ENCODE measurements at places on chromosomes 3 and 15.

GRCh38 chr15:59347915-59348314 lies 24.8 kb downstream of the MYO1E start:
- no peak overlapping the region for H3K4me3 ChIP-seq
- DNase-seq: no peak
- H3K4me1 ChIP-seq: no peaks in the 10 kb centered on the region
- H3K27me3 ChIP-seq: no peaks in the 10 kb centered on the region
- H3K27ac ChIP-seq: no peak overlapping the region

DNA sequence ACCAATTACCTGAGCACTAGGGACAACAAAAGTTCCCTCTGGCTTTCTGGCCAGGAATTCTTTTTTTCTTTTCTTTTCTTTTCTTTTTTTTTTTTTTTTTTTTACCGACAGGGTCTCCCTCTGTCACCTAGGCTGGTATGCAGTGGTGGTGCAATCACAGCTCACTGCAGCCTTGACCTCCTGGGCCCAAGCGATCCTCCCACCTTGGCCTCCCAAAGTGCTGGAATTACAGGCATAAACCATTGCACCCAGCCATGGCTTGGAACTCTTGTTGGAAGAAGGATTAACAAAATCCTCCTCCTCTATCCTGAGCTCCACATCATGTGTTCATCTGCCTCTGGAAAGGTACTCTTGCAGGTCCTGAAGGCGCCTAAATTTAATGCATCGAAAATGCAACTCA lies 2.9 kb upstream of the LTF start:
- peaks cover 5% of the 10 kb centered on the region for H3K4me1 ChIP-seq
- no peak overlapping the region for H3K27ac ChIP-seq
- H3K4me3 ChIP-seq: no peak overlapping the region
- peaks cover 4% of the 10 kb centered on the region for H3K27me3 ChIP-seq
- DNase-seq: no peak

DNA sequence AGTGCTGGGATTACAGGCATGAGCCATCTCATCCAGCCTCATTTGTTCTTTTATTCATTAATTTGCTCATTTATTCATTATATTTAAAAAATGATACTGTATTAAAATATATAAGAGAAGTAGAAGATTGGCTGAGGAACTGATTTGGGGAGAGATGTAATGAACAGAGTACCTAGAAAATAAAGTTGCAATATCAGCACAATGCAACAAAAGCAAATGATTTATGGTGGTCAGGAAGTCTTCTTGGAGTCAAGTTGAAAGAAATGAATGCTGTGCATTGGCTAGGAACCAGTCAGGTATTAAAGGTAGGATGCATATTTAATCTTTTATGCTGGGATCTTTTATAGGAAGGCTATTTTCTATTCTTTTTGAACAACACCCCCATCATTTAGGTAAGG lies 152.2 kb downstream of the C3orf38 start:
- peaks cover 1% of the 10 kb centered on the region for H3K27me3 ChIP-seq
- no peak for DNase-seq
- peaks cover 3% of the 10 kb centered on the region for H3K4me1 ChIP-seq
- peaks cover 6% of the 10 kb centered on the region for H3K36me3 ChIP-seq
- H3K27ac ChIP-seq: no peak overlapping the region
- H3K4me3 ChIP-seq: no peak overlapping the region

GRCh38 chr15:95799286-95800200 lies 531.0 kb upstream of the NR2F2 start:
- H3K4me3 ChIP-seq: no peak overlapping the region
- H3K27me3 ChIP-seq: peaks cover 4% of the 10 kb centered on the region
- no peak for DNase-seq
- no peak overlapping the region for H3K27ac ChIP-seq

DNA sequence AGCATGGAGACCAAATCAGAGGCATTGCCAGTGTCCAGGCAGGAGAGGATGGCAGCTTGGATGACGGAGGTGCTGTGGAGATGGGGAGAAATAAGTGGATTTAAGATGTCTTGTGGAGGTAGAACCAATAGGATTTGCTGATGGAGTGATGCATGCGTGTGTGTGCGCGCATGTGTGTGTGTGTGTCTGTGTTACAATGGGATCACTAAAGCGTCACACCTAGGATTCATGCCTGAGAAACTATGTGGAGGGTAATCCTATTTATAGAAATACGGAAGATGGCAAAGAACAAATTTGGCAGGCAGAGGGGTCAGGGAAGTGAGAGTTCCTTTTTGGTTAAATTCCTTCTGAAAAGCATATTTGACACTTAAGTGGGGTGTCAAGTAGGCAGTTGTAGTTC lies 64.8 kb upstream of the ARL8B start:
- no peak for DNase-seq
- no peaks in the 10 kb centered on the region for H3K36me3 ChIP-seq
- H3K4me3 ChIP-seq: no peak overlapping the region
- H3K27ac ChIP-seq: no peak overlapping the region

- H3K27ac ChIP-seq: no peak overlapping the region
- H3K36me3 ChIP-seq: no peaks in the 10 kb centered on the region
- no peak overlapping the region for H3K4me3 ChIP-seq
- DNase-seq: no peak
- H3K4me1 ChIP-seq: no peaks in the 10 kb centered on the region
Observed at GRCh38 chr3:22939349-22939748, 263.8 kb upstream of the UBE2E2 start.

- peak overlapping the region; percentile 94 for H3K27ac ChIP-seq
- H3K36me3 ChIP-seq: no peaks in the 10 kb centered on the region
- H3K27me3 ChIP-seq: peaks cover 12% of the 10 kb centered on the region
- DNase-seq: no peak
Observed at GRCh38 chr3:113243846-113244245, 32.5 kb downstream of the BOC start.

- peaks cover 3% of the 10 kb centered on the region for H3K27me3 ChIP-seq
- no peak overlapping the region for H3K27ac ChIP-seq
- no peak for DNase-seq
- H3K4me3 ChIP-seq: no peak overlapping the region
- no peaks in the 10 kb centered on the region for H3K36me3 ChIP-seq
- H3K4me1 ChIP-seq: no peaks in the 10 kb centered on the region
Observed at GRCh38 chr3:112424394-112424793, 74.9 kb downstream of the BTLA start.

DNA sequence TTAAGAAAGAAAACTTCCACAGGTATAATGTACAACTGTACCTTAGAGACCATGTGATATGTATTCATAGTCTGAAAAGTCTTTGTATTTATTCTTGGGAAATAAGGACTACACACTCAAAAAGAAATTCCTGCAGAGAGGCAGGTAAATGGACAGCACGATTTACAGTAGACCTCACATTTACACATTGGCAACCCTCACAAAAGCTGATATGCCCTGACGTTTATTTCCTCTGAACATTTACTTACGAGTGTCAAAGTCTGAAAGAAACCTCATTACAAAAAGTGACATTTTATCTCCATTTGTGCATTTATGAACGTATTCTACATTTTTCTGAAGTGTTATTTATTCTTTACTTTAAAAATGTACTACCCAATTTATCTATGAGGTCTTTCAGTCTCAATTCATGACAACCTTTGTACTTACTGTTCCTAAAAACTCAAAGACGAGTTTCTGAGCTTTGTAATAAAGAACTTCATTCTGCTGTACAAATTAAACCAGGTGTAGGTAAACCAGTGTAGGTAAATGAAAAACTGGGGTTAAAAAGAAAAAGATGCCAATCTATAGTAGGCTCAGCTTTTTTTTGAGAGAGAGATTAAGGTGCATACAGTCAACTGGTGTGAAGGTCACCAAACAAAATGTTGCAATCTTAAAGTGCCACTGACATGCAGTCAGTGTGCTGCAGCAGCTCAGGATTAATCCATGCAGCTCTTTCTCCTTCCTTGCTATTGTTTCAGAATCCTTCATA lies 44.3 kb downstream of the THRB start:
- no peak overlapping the region for H3K4me3 ChIP-seq
- H3K27me3 ChIP-seq: peaks cover 2% of the 10 kb centered on the region
- no peak overlapping the region for H3K27ac ChIP-seq
- no peaks in the 10 kb centered on the region for H3K36me3 ChIP-seq
- no peak for DNase-seq
- H3K4me1 ChIP-seq: no peaks in the 10 kb centered on the region

DNA sequence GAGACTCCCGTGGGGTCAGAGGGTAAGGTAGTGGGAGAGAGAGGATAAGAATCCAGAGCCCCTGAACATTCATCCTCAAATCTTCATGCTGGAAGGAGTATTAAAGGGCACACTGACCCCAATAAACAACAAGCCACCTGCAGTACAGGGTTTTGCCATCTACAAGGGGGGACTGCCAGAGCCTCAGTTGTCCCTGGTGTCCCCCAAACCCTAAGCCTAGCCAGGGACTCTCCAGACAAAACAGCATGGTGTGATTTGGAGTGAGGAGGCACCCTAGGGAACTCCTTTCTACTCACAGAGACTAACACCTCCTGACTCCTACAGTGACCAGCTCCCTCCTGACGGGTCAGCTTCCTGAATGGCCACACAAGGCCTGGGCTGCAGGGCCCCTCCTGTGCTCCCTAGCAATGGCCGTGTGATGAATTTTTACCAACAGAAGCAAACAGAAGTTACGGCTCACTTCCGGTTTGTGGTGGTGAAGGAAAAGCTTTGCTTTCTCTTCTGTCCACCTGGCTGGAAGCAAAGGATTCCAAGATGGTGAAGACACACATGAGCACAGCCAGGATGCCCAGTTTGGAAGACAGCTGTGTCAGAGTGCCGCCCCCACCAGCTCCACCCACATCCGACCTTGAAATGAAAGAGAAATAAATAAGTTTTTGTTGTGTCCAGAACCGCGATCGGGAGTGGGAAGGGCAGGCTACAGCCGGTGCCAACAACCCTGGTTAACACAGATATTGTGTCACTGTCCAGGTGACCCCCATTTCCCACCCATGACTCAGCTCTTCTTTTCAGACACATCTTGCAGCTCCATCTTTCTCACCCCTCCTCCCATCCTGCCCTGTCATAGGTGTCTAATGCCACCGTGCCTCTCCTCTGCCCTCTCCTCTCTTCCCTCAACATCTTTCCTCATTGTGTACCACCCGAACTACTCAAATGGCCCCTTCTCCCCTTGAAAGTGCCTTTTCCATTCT lies 69.6 kb upstream of the ATP13A3 start:
- peaks cover 9% of the 10 kb centered on the region for H3K4me1 ChIP-seq
- H3K4me3 ChIP-seq: no peak overlapping the region
- no peak for DNase-seq
- no peaks in the 10 kb centered on the region for H3K36me3 ChIP-seq
- H3K27me3 ChIP-seq: no peaks in the 10 kb centered on the region
- H3K27ac ChIP-seq: no peak overlapping the region

GRCh38 chr15:100113351-100114080 lies 228.3 kb downstream of the ADAMTS17 start:
- H3K4me1 ChIP-seq: peaks cover 7% of the 10 kb centered on the region
- H3K4me3 ChIP-seq: no peak overlapping the region
- H3K27me3 ChIP-seq: peaks cover 8% of the 10 kb centered on the region
- H3K36me3 ChIP-seq: no peaks in the 10 kb centered on the region
- H3K27ac ChIP-seq: no peak overlapping the region

- no peaks in the 10 kb centered on the region for H3K36me3 ChIP-seq
- no peak overlapping the region for H3K4me3 ChIP-seq
- H3K4me1 ChIP-seq: peaks cover 17% of the 10 kb centered on the region
- H3K27ac ChIP-seq: no peak overlapping the region
- no peak for DNase-seq
- peaks cover 10% of the 10 kb centered on the region for H3K27me3 ChIP-seq
Observed at GRCh38 chr3:184592371-184593219, 31.0 kb downstream of the EPHB3 start.

DNA sequence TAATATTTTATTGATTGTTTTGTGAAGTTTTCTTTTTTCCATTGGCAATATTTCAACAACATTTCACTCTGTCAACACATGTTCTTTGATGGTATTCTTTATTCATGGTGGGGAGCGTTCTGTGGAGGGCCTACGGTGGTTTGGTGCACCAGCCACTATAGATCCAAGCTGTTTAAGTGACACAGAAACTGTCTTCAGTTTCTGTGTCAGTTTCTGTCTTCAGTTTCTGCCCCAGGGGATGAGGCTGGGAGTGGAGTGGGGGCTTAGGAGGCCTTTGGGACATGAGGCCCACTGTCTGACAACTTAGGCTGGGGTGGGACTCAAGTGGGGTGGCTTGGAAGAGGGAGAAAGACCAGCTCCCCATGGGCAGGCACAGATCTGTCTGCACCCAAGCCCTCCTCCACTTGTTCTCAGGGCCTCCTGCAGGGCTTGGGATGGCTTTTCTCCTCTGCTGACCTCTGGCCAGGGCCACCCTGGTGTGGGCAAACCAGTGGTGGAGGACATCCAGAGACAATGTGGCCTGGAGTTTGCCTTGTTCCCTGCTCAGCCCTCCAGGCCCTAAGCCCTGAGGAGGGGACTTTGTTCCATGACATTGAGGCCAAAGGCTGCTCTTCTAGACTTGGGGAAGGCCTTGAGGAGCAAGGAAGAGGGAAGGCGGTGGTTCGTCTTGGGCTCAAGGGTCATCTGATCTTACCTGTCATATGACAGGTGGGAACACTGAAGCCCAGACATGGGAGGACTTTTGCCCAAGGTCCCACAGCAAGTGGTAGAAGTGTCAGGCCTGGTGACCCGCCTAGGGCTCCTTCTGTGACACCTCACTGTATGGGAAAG lies 60.3 kb upstream of the SMAD6 start:
- DNase-seq: no peak
- H3K36me3 ChIP-seq: no peaks in the 10 kb centered on the region
- no peaks in the 10 kb centered on the region for H3K4me1 ChIP-seq
- peaks cover 2% of the 10 kb centered on the region for H3K27me3 ChIP-seq
- no peak overlapping the region for H3K27ac ChIP-seq

- H3K27me3 ChIP-seq: no peaks in the 10 kb centered on the region
- no peak overlapping the region for H3K27ac ChIP-seq
- no peak overlapping the region for H3K4me3 ChIP-seq
- no peak for DNase-seq
- H3K4me1 ChIP-seq: no peaks in the 10 kb centered on the region
- no peaks in the 10 kb centered on the region for H3K36me3 ChIP-seq
Observed at GRCh38 chr3:144770281-144770680, 798.7 kb downstream of the DIPK2A start.

- no peak overlapping the region for H3K4me3 ChIP-seq
- no peak overlapping the region for H3K27ac ChIP-seq
- no peaks in the 10 kb centered on the region for H3K4me1 ChIP-seq
- DNase-seq: no peak
- H3K27me3 ChIP-seq: peaks cover 2% of the 10 kb centered on the region
Observed at GRCh38 chr15:60800299-60801072, 321.5 kb upstream of the ICE2 start.

- no peak for DNase-seq
- H3K4me1 ChIP-seq: peaks cover 8% of the 10 kb centered on the region
- H3K36me3 ChIP-seq: no peaks in the 10 kb centered on the region
- no peak overlapping the region for H3K27ac ChIP-seq
Observed at GRCh38 chr3:142614059-142614626, 17.9 kb downstream of the PLS1 start.

DNA sequence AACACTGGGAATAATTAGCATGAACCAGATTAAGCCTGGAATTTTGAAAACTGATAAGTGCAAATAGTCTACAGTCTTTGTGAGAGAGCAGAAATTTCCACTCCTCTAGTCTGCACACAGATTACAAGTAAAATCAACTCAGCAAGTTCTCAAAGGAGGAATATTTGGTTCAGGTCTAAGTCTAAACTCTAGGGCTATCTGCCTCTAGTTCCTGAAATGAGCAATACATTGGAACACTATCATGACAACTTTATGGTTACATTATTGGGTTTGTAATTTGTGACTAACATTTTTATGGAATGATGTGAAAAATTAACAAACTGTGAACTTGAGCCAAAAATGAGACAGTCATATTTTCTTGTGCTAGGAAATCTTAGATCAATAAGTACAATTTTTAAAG lies 30.8 kb upstream of the ADGRG7 start:
- no peak for DNase-seq
- peaks cover 3% of the 10 kb centered on the region for H3K27me3 ChIP-seq
- no peak overlapping the region for H3K4me3 ChIP-seq

Data from glutamatergic neuron (in vitro differentiated cells).